ENCODE measurements at places on chromosomes 4 and X.

- DNase-seq, result no peak
These were observed 211.6 kb upstream of the CXCL13 start for GRCh38 chr4:77393996-77394395.

DNA sequence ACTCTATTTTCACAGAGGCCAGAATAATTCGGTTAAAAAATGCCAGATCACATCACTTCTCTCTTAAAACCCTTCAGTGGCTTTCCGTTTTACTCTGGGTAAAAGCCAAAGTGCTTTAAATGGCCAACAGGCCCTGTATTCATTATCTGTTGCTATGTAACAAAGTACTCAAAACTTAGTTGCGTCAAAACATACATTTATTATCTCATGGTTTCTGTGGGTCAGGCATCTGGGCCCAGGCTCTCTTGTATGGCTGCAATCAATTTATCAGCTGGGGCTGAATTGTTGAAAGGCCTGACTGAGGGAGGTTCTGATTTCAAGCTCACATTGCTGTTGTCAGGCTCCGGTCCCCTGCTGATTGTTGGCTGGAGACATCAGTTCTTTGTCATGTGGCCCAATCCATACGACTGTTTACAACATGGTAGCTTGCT, 72.7 kb upstream of the H2AZ1 start:
- DNase-seq, result no peak

DNA sequence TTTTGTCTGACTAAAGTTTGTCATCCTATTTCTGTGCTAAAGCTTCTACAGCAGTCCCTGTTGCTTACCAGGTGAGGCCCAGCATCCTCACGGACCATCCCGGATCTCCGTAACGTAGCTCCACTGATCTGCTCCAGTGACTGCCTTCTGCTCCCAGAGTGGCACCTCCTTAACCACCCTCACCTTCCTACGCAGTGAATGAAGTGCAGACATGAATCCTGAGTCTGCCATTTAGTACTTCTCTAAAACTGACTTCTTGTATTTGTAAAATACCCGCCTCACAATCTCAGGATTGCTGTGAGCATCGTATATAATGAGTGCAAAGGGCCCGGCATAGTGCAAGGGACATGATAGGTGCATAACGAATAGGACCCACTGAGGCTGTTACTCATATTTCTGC, 27.7 kb upstream of the ACSL1 start:
- DNase-seq, result no peak

GRCh38 chr4:8167815-8168214, 9.2 kb upstream of the ABLIM2 start:
- DNase-seq, result no peak

DNA sequence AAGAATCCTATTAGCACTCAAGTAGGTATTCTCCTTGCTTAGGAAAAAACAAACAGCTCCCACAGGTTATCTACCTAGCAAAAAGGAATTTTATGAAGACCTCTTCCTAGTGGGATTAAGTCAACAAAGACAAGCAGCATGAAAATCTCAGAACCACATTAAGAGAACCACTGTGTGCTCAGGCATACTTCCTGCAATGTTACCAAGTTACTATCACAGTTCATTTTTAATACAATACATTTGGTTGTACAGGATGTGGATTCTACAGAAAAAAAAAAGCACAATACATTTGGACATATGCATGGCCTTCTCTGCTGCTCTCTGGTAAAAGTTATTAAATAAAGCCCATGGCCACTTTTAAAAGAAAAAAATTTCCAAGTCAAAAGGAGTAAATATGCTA, 193.7 kb downstream of the PPP3CA start:
- no peak for DNase-seq

DNA sequence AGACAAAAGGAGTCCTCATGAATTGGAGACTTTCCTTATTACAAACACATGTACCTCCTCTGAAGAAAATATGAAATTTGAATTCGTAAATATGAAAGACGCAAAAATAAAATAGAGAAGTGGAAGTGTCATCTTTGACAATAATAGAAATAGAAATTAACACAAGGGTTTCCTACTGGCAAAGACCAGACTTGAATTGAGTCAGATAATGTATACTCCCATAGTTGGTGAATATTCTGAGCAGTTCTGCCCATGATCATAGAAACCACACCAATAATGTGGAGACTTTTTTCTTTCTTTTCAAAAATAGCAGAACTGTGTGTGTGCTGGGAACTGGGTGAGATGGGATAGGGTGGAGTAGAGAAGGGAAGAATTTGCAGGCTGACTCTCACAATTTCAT, 277.7 kb upstream of the TET2 start:
- no peak for DNase-seq

DNA sequence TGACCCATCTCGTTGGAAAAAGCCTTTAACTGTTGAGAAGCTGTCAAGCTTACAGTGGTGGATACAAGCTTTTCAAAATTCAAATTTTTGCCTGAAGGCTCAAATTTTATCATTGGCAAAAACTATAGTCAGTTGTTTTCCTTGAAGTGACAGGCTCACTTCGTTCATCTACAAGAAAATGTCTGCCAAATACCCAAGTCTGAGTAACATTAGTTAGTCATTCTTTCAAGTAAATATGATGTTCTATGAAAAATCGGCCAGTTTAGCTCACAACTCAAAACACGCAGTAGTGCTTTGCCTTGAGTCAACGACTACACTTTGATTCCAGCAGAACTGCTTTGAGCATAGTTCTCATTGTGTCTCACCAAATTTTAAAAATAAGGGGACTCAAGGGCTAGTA, 170.3 kb upstream of the MAMLD1 start:
- DNase-seq, result no peak

GRCh38 chrX:65581661-65582339, 47.2 kb upstream of the LAS1L start:
- no peak for DNase-seq

- no peak for DNase-seq
These were observed 89.9 kb downstream of the EFHC2 start for GRCh38 chrX:44253575-44253942.

- no peak for DNase-seq
These were observed 508.5 kb downstream of the CENPC start for GRCh38 chr4:67036791-67037190.

DNA sequence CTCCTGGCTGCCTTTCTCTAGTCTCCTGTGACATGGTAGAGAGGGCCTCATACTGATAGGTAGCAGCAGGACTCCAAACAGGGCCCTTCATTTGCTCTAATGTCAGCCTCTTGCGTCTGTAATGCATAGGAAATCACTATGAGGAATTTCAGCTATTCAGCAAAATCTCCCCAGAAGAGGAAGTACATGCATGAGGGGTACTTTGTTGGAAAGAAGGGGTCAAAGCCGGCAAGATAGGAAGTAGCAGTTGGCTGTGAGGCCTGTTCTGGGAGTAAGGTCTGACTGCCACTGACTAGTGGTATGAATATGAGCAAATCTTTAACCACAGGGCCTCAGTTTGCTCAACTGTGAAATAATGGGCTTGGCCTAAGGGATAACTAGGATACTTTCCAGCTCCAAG, 283.2 kb downstream of the ARHGAP10 start:
- DNase-seq, result no peak

- DNase-seq, result no peak
These were observed 52.7 kb downstream of the TBC1D9 start for GRCh38 chr4:140703463-140703862.

DNA sequence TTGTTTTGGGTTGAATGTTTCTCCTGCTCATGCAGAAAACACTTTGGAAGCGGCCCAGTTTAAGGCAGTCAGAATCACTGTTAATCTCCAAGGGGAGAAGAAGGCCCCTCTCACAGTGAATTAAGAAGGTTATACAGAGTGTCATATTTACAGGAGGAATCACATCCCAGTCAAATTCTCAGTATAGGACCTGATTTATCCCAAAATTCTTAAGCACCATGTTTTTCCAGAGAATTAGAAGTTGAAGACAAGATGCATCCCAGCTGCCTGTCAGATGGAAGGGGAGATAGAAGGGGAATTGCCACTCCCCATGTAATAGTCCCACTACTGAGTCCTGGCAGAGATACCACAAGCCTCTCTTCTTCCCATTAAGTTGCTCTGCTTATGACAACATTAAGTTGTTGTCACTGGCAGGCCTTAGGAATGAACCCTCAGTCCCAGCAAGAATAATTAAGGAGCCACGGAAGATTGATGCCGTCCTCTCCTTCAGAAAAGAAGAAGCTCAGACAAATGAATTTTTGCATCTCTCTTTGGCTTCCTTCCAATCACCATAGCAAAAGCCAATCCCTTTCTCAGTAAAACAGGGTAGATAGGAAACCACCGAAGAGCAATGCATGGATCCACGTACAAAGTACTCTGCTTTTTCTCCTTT, 138.4 kb downstream of the LDB2 start:
- DNase-seq, result no peak

DNA sequence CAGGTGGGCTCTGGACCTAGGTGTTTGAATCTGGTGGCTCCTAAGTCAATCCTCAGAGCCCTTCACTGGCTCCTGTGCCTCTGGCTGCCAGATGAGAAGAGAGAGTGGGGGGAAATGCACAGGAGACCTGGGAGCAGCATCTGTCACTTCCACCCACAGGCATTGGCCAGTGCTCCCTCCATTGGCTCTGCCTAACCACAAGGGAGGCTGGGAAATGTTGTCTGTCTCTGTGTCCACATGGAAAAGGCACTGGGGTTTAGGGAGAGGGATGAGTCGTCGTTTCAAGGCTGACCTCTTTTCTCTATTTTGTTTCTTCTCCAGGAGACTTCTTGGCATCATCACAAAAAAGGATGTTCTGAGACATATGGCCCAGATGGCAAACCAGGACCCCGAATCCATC, 76.4 kb downstream of the CLCN4 start:
- DNase-seq, result no peak

GRCh38 chrX:40055495-40055894, 42.3 kb downstream of the BCOR start:
- DNase-seq, result no peak

GRCh38 chr4:63757929-63758328, 651.3 kb downstream of the TECRL start:
- no peak for DNase-seq

GRCh38 chrX:147565237-147565636, 346.5 kb upstream of the FMR1 start:
- DNase-seq, result no peak

- DNase-seq, result no peak
These were observed 640.0 kb upstream of the BOD1L1 start for GRCh38 chr4:14267373-14268060.

DNA sequence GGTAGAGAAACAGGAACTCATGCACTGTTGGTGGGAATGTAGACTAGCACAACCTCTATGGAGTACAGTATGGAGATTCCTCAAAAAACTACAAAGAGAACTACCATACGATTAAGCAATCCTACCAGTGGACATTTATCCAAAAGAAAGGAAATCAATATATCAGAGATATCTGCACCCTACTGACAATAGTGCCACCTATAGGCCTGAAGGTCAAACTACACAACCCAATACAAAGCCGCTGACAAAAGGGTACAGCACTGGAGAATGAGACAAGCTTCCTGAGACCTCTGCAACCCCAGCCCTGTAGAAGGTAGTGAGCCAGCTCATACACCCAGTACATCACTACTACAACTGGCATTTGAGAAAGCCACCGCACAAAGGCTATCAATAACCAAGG, 67.1 kb downstream of the CBR4 start:
- no peak for DNase-seq

- DNase-seq, result no peak
These were observed 10.6 kb downstream of the RS1 start for GRCh38 chrX:18661273-18661672.

DNA sequence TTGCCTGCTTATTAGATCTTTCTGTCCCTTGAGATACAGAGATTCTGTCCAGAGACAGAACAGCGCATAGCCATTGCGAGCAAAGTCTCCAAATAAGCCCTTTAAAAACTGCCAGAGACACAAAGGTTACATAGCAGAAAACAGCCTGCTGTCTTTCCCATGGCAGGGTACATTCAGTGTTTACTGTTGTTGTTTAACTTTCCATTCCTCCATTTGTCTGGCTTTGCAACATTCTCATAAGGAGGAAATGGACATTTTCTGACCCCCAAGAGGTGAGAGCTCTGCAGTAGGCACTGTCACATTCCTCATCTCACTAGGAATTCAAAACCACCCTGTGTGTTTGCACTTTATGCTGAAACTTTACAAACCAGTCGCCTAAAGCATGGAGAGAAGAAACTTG, 48.3 kb downstream of the PDE5A start:
- DNase-seq, result no peak

DNA sequence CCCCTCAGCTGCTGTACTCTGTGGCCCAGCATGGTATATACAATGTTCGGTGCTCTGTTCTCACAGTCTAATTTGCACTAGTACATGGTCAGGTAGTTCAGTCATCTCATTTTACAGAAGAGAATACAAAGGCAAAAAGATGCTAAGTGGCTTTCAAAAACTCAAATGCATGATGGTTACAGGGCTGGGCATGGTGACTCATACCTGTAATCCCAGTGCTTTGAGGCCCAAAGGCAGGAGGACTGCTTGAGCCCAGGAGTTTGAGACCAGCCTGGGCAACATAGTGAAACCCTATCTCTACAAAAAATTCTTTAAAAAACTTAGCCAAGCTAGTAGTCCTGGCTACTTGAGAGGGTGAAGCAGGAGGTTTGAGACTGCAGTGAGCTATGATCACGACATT, 210.5 kb upstream of the KIT start:
- DNase-seq, result no peak

DNA sequence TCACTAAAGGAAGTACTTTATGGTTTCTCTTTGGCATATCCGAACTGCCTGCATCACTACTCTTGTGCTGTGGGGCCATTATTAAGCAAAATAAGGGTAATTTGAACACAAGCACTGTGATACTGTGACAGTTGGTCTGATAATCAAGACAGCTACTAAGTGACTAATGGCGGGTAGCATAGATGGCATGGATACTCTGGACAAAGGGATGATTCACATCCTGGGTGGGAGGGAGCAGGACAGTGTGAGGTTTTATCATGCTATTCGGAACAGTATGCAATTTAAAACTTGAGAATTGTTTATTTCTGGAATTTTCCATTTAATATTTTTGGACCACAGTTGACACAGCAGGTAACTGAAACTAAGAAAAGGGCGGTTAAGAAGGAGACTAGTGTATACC, 52.6 kb upstream of the CITED1 start:
- no peak for DNase-seq

DNA sequence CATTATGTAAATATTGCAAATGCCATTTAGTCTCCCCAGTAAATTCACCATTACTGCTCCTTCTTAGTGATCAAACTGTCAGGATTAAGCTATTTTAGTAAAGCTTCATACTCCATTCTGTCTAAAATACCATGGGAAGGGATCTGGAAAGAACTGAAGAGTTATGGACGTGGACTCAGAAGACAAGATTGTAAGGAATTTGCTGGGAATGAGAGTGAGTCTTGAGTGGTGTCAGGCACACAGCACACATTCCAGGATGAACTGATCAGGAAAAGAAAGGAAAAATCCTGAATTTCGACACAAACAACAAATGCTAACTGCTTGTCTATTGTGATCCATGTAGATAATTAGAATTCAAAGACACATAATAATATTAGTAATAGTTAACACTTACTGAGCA, 311.0 kb downstream of the CENPC start:
- DNase-seq, result no peak

DNA sequence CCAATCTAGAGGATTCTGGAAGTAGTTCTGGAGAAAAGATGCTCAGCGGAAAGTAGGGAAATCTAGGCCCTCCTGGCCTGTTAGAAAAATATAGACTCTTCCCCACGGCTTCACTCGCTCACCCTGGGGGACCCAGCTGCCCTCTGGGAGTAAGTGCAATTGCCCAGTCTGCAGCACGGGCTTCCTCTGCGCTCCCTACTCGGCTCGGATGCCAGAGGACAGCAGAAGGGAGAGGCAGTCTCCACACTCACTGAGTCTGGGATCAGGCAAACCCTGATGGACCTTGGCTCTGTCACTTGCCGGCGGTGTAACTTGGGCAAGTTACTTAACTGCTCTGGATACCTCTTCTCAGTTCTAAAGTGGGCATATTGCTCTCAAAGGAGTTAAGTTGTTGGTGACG, 2.1 kb downstream of the SHISA3 start:
- DNase-seq, result no peak

- DNase-seq, result no peak
These were observed 1674.0 kb upstream of the PCDH7 start for GRCh38 chr4:29046186-29046585.

All from activated naive CD4-positive, alpha-beta T cell (primary cell).